ENCODE measurements at places on chromosomes 12 and 14.

DNA sequence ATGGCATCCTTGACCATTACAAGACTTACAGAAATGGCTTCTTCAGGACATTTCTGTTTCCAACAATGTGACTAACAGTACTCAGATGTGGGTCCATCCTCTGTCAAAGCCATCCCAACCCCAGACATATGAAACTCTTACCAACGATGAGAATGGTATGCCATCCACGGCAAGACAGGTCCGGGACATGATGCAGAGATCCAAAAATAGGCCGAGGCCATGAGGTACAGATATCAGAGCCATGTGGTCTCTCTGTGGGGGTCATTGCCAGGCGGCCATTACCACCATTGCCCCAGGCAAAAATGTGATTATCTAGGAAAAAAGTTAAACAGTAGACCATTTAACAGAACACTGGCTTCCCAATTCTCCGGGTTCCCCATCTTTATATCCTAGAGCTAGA is 27.5 kb downstream of the ZC2HC1C start:
- DNase-seq = no peak

DNA sequence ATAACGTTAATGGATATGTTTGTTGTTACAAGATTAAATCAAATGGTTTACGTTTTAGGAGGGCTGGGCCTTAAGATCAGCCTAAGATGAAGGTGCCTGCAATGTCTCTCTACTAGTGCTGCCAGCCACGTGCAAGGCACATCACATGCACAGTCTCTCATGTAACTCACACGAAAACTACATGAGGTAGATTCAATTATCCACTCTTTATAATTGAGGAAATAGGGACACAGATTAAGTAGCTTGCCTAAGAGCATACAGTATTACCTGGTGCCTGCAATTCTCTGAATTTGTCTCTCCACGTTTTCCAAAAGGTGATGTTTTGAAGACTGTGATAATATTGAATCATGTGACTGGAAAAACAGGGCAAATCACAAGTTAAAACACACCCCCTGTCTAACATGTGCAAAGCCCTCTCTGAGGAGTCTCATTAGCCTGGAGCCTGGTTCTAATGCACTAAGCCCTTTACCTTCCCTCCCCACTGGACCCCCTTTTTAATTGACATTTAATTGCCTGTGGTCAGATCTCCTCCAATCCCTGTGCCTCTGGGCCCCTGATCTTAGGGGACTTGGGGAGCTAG is 14.6 kb upstream of the ATP2A2 start:
- no peak for DNase-seq

- DNase-seq = no peak
These were observed 110.6 kb upstream of the TMEM132D start for GRCh38 chr12:130014485-130014807.

GRCh38 chr12:18320036-18320617 is 58.8 kb downstream of the PIK3C2G start:
- DNase-seq = no peak

GRCh38 chr14:103256406-103256805 is 77.6 kb upstream of the EIF5 start:
- DNase-seq = no peak

- DNase-seq = no peak
These were observed 58.6 kb downstream of the BTBD7 start for GRCh38 chr14:93274055-93274806.

All from activated naive CD4-positive, alpha-beta T cell treated with anti-CD3 and anti-CD28 coated beads, Interleukin-2, amount 50 U/mL, for 16 hours (primary cell).